Activated CD4-positive, alpha-beta memory T cell treated with anti-CD3 and anti-CD28 coated beads, Interleukin-2, amount 10 ng/mL, durations not matched to agents 7 days and 5 days (primary cell): ENCODE measurements at places on chromosomes 7 and 10.

DNA sequence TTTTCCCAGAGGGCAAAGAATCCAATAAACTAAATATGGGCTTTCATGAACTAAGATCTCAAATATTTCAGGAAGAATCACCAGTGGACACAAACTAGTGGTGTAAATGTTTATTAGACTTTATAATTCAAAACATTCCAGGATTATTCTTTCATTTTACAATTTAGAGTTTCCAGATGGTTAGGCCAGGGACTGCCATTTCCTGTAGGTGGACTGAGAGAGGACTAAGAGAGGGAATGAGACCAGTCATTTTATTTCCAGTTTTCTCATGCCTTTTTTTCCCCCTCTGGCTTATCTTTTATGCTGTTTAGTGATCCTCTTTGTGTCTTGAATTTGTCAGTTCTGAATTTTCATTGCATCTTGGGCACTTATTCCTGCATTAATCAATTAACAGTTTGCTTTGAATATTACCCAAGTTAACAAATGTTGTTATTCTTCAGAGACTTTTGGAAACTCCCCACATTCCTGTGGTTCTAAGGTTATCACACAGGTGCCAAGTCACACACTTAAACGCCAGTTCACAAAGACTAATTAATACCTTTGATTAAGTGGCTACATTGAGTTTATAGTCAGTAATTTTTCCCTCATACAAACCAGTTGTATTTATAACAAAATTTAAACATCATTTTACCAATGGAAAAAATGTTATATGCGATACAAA lies 12.3 kb downstream of the CISD1 start:
- peaks cover 30% of the 10 kb centered on the region for H3K36me3 ChIP-seq
- no peak overlapping the region for H3K4me3 ChIP-seq
- no peak overlapping the region for H3K27ac ChIP-seq
- no peaks in the 10 kb centered on the region for H3K27me3 ChIP-seq

DNA sequence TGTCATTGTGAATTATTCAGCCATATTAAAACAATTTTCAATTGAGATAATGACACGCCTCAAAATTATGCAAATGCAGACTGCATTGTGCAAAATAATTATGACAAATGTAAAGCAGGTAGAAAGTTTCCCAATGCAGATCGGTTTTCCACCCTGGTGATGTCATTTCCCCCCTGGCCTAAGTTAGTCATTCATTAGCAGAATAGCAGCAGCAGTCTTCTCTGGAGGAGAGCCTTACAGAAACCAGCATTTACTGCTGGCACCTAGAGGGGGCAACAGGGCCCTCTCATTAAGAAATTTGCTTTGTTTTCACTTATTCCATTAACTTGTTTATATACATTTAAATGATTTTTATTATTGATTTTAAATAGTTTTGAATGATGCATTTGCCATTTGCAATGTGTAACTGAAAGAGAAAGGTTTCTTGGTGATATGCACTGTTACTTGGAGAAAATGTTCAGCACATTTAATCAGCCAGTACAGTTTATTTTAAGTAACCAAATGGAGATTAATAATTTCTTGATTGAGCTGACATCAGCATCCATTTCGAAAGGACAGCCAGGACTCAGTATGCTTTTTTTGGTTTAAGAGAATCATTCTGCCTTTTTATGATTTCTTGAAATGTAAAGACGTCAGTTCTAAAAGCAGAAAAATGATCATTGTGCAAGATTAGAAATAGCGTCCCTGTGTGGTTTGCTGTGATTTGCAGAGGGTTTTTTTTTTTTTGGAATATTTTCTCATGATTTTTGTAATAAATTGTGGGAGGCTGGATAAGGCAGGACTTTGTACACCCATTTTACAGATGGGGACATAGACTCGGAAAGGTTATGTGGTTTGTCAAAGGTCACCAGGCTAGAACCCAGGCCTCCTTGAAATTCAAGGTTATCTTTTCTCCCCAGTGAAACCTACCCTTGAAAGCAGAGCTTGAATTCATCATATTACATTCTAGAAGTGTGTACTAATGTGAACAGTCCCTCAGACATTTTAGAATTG lies 3.5 kb downstream of the ARID5B start:
- no peaks in the 10 kb centered on the region for H3K27me3 ChIP-seq
- DNase-seq = peak; percentile 46
- H3K4me3 ChIP-seq = peak overlapping the region; percentile 94
- peak overlapping the region; percentile 98 for H3K27ac ChIP-seq

DNA sequence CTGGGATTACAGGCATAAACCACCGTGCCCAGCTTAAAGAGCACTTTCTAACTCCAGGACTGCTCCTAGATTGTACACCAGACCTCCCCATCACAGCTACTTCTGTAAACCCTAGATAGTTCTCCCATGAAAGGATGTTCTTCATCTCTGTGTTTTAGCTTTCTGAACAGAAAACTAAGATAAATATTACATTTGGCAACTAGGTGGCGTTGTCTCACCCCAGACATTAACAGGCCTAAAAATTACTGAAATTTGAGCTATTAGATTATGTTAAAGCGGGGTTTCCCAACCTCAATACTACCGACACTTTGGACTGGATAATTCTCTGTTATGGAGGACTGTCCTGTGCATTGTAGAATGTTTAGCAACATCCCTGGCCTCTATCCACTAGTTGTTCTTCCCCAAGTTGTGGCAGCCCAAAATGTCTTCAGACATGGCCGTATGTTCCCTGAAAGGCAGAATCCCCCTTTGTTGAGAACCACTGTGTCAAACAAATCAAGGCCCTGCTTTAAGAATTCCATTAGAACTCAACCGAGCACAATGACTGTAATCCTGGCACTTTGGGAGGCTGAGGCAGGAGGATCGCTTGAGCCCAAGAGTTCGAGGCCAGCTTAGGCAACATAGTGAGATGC lies 19.1 kb downstream of the ATOH7 start:
- no peaks in the 10 kb centered on the region for H3K36me3 ChIP-seq
- no peak overlapping the region for H3K4me3 ChIP-seq
- H3K27me3 ChIP-seq = peaks cover 3% of the 10 kb centered on the region
- no peak for DNase-seq
- H3K4me1 ChIP-seq = no peaks in the 10 kb centered on the region

DNA sequence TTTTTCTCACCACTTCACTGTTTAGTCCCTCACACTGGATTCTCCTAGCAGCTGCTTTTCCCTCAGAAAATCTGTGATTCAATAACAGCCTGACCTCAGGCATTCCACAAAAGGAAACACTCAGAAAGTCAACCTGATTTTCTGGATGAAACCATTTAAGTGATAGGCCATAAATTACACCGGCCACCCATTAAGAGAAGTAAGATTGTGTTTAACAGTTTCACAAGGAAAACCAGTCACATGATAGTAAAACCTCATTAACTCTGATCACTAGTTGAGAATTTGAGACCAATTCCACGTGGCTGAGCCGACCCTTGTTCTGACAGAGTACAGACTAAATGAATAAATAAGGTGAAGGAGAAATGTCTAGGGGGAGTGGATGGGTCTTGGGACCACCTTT lies 7.7 kb downstream of the GRM8 start:
- no peak overlapping the region for H3K4me3 ChIP-seq
- H3K4me1 ChIP-seq = no peaks in the 10 kb centered on the region
- H3K27me3 ChIP-seq = peaks cover 52% of the 10 kb centered on the region
- no peak for DNase-seq
